ENCODE measurements at places on chromosomes 5 and 9. TPM values are rescaled to one million over a fixed set of nuclear protein-coding genes. Genes with fewer than 3 reads are reported as not detected.

Gene DAB2IP
- 26.3 TPM for total RNA-seq

Gene ADCY2
- total RNA-seq, result 17.5 TPM

Gene PTGDS
- 8.4 TPM for total RNA-seq

Gene PCDHB11
- total RNA-seq, result 4.3 TPM

Gene GDA
- total RNA-seq, result 0.49 TPM

Gene LMBRD2
- total RNA-seq, result 14.6 TPM

Gene OBP2A
- total RNA-seq, result not detected

Gene SLC46A2
- 0.04 TPM for total RNA-seq

Gene AKNA
- total RNA-seq, result 8.4 TPM

Gene AUH
- 16.0 TPM for total RNA-seq

Gene NADK2
- total RNA-seq, result 39.6 TPM

Gene EIF4EBP3
- total RNA-seq, result 2.6 TPM

Gene SPATA31D4
- not detected for total RNA-seq

Gene CTXN3
- 2.8 TPM for total RNA-seq

Gene MCTP1
- total RNA-seq, result 11.0 TPM

Gene KIF12
- total RNA-seq, result 0.13 TPM

Gene VPS13A
- 17.8 TPM for total RNA-seq
